Vagina (tissue), 2 donors: ENCODE measurements at places on chromosomes 5 and 9. TPM values are rescaled to one million over a fixed set of nuclear protein-coding genes. Genes with fewer than 3 reads are reported as not detected.

The GHR gene
- 16.7 TPM for total RNA-seq

The IL31RA gene
- total RNA-seq = not detected

The LEAP2 gene
- total RNA-seq = 4.2 TPM

The BTNL9 gene
- 34.1 TPM for total RNA-seq

The INSL4 gene
- not detected for total RNA-seq

The GDA gene
- not detected for total RNA-seq

The ZCCHC7 gene
- 15.2 TPM for total RNA-seq

The GNAQ gene
- 31.9 TPM for total RNA-seq

The DNM1 gene
- 33.4 TPM for total RNA-seq

The SAXO1 gene
- total RNA-seq = not detected

- no peak for DNase-seq
- H3K27ac ChIP-seq = no peak overlapping the region
- no peaks in the 10 kb centered on the region for H3K36me3 ChIP-seq
Measured at GRCh38 chr9:37324261-37324683, 98.2 kb upstream of the GRHPR start.

GRCh38 chr5:37606148-37606547, 227.0 kb downstream of the WDR70 start:
- H3K27me3 ChIP-seq = no peaks in the 10 kb centered on the region
- H3K36me3 ChIP-seq = no peaks in the 10 kb centered on the region
- no peak for DNase-seq
- no peaks in the 10 kb centered on the region for H3K4me1 ChIP-seq
- no peak overlapping the region for H3K27ac ChIP-seq

- DNase-seq = no peak
- no peak overlapping the region for H3K27ac ChIP-seq
- no peaks in the 10 kb centered on the region for H3K27me3 ChIP-seq
- no peak overlapping the region for H3K4me3 ChIP-seq
- no peaks in the 10 kb centered on the region for H3K36me3 ChIP-seq
Measured at GRCh38 chr9:69466151-69466550, 141.1 kb downstream of the ENTREP1 start.

DNA sequence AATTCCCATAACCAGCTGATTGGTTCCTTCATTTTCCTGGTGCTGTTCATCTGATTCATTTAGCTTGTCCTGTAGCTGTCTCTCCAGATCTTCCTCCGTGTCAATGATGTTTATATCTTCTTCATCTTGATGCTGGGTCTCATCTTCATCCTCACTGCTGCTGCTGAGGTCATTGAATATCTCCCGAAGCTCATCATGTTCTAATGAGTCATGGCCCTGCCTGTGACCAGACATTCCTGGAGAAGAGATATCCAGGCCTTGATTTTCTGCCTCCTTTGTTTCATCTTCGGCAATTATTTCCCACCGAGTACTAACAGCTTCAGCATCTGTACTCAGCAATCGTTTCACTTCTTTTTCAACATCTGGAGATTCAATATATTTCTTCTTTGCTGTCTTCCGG, 1.4 kb downstream of the TAF7 start:
- DNase-seq = no peak
- H3K4me1 ChIP-seq = peaks cover 6% of the 10 kb centered on the region
- peaks cover 48% of the 10 kb centered on the region for H3K36me3 ChIP-seq
- peak overlapping the region; percentile 95 for H3K4me3 ChIP-seq
- H3K27ac ChIP-seq = no peak overlapping the region
- no peaks in the 10 kb centered on the region for H3K27me3 ChIP-seq

GRCh38 chr9:97320080-97320642, 12.7 kb downstream of the CCDC180 start:
- no peaks in the 10 kb centered on the region for H3K27me3 ChIP-seq
- no peak for DNase-seq
- H3K4me3 ChIP-seq = no peak overlapping the region
- H3K27ac ChIP-seq = no peak overlapping the region
- no peaks in the 10 kb centered on the region for H3K4me1 ChIP-seq

DNA sequence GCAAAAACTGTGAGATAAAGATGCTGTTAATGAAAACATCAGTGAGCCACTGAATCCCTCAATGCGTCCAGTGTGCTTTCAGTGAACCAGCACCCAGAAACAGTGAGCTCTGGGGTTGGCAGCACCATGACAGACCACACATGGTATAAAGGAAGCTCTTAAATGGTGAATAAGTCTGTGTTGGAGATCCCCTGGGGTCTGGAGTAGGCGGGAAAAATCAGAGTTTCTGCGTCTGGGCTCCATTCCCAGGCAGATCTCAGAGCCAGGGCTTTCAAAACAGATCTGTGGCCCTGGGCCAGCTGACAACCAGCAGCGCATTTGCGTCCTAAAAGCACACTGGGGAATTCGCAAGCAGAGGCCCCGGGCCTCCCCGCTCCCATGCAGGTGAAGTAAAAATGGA, 233.5 kb downstream of the FRMD3 start:
- no peak overlapping the region for H3K4me3 ChIP-seq
- H3K27me3 ChIP-seq = no peaks in the 10 kb centered on the region
- peaks cover 12% of the 10 kb centered on the region for H3K4me1 ChIP-seq
- no peak for DNase-seq
- no peaks in the 10 kb centered on the region for H3K36me3 ChIP-seq
- H3K27ac ChIP-seq = no peak overlapping the region

GRCh38 chr5:14286007-14286406, 142.9 kb downstream of the TRIO start:
- no peaks in the 10 kb centered on the region for H3K4me1 ChIP-seq
- H3K4me3 ChIP-seq = no peak overlapping the region
- H3K27ac ChIP-seq = no peak overlapping the region
- H3K27me3 ChIP-seq = no peaks in the 10 kb centered on the region
- H3K36me3 ChIP-seq = peaks cover 12% of the 10 kb centered on the region

- H3K27me3 ChIP-seq = no peaks in the 10 kb centered on the region
- DNase-seq = no peak
- no peaks in the 10 kb centered on the region for H3K36me3 ChIP-seq
- peaks cover 14% of the 10 kb centered on the region for H3K4me1 ChIP-seq
- H3K4me3 ChIP-seq = no peak overlapping the region
Measured at GRCh38 chr9:133707065-133707762, 30.9 kb downstream of the SARDH start.

DNA sequence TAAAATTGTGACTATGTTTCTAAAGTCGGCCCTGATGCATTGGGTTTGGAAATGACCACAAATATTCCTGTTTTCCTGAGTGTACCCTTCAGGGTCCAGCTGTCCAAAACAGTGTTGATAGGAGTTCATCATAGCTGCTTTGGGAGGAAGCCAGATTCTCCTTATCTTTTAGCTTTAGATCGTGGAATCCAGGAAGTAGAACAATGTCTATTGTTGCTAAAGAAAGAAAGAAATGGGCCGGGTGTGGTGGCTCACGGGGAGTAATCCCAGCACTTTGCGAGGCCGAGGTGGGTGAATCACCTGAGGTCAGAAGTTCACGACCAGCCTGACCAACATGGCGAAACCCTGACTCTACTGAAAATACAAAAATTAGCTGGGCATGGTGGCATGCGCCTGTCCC, 9.5 kb downstream of the CAVIN4 start:
- no peak overlapping the region for H3K4me3 ChIP-seq
- no peak for DNase-seq
- H3K4me1 ChIP-seq = no peaks in the 10 kb centered on the region
- H3K36me3 ChIP-seq = no peaks in the 10 kb centered on the region
- H3K27me3 ChIP-seq = no peaks in the 10 kb centered on the region

DNA sequence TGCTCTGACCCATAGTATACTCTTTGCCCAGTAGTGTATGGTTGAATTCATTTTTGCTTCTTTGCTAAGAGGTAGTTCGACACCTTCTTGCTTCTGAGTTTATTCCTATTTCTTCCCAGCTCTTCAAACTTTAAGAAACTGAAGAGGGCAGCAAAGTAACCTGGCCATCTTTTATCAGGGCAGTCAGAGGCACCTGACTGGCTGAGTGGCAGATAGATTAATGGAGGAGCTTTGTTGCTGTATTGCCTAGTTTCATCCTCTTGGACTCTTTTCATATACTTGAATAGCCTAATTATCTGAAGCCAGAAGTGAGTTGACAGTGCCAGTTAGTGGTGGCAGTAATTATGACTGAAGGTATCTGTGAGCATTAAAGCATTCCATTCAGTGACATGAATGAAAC, 82.5 kb downstream of the UHRF2 start:
- no peak for DNase-seq
- H3K27me3 ChIP-seq = no peaks in the 10 kb centered on the region
- H3K36me3 ChIP-seq = peaks cover 31% of the 10 kb centered on the region
- no peaks in the 10 kb centered on the region for H3K4me1 ChIP-seq

DNA sequence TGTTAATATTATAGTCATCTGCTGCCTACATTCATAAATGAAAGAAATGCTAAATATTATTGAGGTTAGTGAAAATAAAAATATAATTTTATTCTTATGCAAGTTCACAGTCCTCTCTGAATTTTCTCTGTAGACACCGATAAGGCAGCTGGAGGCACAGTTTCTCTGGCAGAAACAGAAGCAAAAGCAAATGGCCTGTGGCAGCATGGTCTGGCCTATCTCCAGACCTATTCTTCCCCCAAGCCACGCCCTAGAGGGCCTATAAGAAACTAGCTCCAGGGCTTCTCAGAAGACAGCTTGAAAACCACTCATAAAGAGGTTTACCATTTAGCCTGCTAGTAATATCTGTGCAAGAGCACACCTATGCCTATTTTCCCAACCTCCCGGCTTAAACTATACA, 28.4 kb downstream of the MRPS27 start:
- H3K27ac ChIP-seq = no peak overlapping the region
- no peak overlapping the region for H3K4me3 ChIP-seq
- H3K36me3 ChIP-seq = peaks cover 2% of the 10 kb centered on the region
- peaks cover 4% of the 10 kb centered on the region for H3K4me1 ChIP-seq

DNA sequence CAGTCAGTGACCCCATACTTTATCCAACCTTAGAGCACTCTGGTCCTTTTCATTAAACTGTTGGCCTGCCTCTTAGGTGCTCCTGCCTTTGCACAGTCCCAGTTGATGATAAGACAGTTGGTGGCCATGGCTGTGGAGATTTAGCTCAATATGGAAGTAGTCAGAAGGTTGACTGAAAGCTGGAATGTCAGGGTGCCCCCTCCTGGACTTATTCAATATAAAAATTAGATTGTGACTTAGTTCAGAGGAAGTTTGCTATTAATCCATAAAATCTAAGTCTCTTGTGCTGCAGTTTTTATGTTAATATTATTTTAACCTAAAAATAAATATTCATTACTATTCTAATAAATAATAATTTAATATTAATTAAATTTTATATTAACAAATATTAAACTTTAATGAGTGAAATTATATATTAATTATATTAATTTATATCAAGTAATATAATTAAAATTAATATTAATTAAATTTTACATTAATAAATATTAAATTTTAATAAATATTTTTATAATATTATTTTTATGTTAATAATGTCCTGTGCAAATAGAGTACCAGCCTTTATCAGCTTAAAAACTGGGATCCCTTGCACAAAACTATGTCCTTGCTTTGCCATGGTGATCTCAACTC, 77.7 kb upstream of the ADAMTSL1 start:
- no peak for DNase-seq
- H3K27ac ChIP-seq = no peak overlapping the region
- H3K4me1 ChIP-seq = no peaks in the 10 kb centered on the region
- no peak overlapping the region for H3K4me3 ChIP-seq
- H3K27me3 ChIP-seq = no peaks in the 10 kb centered on the region
- H3K36me3 ChIP-seq = no peaks in the 10 kb centered on the region

DNA sequence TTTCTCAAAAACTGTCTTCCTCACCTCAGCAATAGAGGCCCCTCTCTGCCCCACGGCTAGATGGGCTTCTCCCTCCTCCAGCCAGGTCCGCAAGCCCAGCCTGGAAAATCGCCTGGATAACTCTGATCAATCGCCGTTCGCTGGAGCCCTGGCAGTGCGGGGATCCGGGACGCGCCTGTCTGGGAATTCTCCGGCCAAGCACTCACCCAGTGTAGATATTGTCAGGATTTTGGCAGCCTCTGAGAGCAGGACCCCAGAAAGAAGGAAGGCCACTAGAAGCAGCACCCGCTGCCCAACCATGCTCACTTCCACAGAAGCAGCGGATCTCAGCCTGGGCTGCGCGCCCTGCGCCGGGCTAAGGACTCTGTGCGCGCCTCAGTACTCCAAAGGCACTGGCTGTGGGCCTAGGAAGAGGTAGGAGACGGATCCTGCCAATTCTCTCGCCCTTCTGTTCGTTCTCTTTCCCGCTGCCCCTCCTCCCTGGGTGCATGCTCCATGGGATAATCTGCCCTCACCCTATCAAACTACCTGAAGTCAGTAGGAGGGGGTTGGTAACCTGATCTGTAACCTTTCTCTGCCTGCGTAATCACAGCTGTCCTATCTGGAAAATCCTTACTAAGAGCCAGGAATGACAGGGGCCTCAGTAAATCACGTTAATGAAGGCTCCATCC, at the start of gene UGT3A1:
TSS of gene UGT3A1 (minus strand) at position 450 of the 671 bp plus-strand sequence. CDS start at position 300, 150 bp downstream.
- no peak within 1 kb of the TSS for H3K27ac ChIP-seq
- DNase-seq = no peak
- no peaks in the 10 kb centered on the region for H3K4me1 ChIP-seq
- no peaks in the 10 kb centered on the region for H3K36me3 ChIP-seq
- no peaks in the 10 kb centered on the region for H3K27me3 ChIP-seq
- no peak within 1 kb of the TSS for H3K4me3 ChIP-seq

DNA sequence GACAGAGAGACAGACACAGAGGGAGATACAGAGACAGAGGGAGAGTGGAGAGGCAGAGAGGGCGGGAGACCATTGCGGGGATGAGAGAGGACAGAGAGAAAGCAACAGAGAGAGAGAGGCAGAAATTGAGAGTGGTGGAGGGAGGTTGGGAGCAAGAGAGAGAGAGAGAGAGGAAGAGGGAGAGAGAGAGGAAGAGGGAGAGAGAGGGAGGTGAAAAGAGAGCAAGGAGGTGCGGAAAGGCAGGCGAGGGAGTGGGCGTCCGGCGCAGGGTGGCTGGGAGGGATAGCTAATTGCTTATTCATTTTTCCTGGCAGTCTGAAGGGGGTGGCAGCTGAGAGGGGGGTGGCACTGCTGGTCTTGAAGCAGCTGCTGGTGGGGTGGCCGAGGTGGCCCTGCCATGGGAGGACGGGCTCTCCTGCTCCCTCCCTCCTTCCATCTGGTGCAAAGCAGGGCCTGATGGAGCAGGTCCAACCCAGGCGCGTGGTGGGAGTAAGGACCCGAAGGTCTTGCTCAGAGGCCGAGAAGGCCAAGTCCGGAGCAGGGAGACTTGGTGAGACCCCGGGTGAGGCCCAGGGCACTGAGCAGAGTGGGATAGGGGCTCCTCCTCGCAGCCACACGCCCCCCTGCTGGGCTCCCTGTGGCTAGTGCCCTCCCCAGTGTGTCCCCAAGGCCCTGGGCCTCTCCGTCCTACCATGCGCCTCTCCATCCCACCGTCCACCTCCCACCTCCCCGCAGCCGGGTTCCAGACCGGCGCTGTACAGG, 25.3 kb upstream of the RNU6ATAC start:
- peaks cover 8% of the 10 kb centered on the region for H3K4me1 ChIP-seq
- no peaks in the 10 kb centered on the region for H3K36me3 ChIP-seq
- no peak overlapping the region for H3K27ac ChIP-seq
- no peak for DNase-seq

GRCh38 chr5:150734579-150735384, 24.0 kb downstream of the DCTN4 start:
- H3K36me3 ChIP-seq = peaks cover 41% of the 10 kb centered on the region
- DNase-seq = no peak
- peaks cover 13% of the 10 kb centered on the region for H3K4me1 ChIP-seq
- H3K4me3 ChIP-seq = no peak overlapping the region
- no peak overlapping the region for H3K27ac ChIP-seq
- H3K27me3 ChIP-seq = no peaks in the 10 kb centered on the region
